GM23338 (cell line): ENCODE measurements at places on chromosomes 7 and 10. TPM values are rescaled to one million over a fixed set of nuclear protein-coding genes. Genes with fewer than 3 reads are reported as not detected.

GRCh38 chr10:21803374-21803773 is 200.2 kb downstream of the DNAJC1 start:
- H3K27ac ChIP-seq, result no peak overlapping the region
- no peaks in the 10 kb centered on the region for H3K36me3 ChIP-seq
- H3K27me3 ChIP-seq, result no peaks in the 10 kb centered on the region

- H3K27me3 ChIP-seq, result no peaks in the 10 kb centered on the region
- no peak overlapping the region for H3K4me3 ChIP-seq
- no peak for DNase-seq
Observed at GRCh38 chr10:103295374-103296015, 18.6 kb downstream of the INA start.

DNA sequence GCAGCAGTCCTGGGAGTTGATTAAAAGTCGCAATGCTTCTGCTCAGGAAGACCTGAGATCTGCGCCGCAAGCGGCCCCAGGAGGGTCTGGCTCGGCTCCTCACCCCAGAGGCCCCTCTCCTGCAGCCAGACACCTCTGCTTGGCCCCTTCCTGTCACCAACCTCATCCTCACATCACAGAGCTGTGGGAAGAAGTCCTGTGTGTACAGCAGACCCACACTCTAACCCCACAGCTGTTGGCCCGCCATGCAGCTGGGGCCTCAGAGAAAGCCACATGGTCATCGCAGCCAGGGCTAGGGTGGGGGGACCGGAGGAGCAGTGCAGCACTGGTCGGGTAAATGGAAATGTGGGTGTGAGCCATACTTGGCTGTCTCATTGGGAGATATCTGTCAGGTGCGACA is 97.7 kb downstream of the RGS10 start:
- no peaks in the 10 kb centered on the region for H3K27me3 ChIP-seq
- H3K4me1 ChIP-seq, result no peaks in the 10 kb centered on the region
- H3K4me3 ChIP-seq, result no peak overlapping the region
- no peak for DNase-seq
- H3K27ac ChIP-seq, result no peak overlapping the region

PRRT4 gene
- 0.56 and 1.0 TPM in 2 replicates for total RNA-seq

DNA sequence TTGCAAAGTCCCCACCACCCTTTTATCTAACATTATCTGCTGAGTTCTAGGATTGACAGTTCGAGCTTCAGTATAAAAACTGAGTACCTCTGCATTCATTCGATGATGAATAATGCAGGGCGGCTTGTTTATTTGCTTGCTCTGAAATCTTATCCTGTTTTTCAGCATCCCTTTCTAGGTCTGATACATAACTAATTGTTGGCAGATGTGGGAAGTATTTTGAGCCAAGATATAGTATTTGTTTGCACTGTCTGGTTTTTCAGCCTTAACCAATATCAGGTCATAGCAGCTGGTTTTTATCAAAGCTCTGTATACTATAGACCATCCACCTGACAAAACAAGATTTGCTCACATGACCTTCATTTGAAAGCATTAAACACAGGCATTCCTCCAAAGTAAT is 161.4 kb downstream of the TFEC start:
- no peaks in the 10 kb centered on the region for H3K27me3 ChIP-seq
- H3K27ac ChIP-seq, result no peak overlapping the region

TNPO3 gene
- total RNA-seq, result 127 TPM in 2 replicates

DNA sequence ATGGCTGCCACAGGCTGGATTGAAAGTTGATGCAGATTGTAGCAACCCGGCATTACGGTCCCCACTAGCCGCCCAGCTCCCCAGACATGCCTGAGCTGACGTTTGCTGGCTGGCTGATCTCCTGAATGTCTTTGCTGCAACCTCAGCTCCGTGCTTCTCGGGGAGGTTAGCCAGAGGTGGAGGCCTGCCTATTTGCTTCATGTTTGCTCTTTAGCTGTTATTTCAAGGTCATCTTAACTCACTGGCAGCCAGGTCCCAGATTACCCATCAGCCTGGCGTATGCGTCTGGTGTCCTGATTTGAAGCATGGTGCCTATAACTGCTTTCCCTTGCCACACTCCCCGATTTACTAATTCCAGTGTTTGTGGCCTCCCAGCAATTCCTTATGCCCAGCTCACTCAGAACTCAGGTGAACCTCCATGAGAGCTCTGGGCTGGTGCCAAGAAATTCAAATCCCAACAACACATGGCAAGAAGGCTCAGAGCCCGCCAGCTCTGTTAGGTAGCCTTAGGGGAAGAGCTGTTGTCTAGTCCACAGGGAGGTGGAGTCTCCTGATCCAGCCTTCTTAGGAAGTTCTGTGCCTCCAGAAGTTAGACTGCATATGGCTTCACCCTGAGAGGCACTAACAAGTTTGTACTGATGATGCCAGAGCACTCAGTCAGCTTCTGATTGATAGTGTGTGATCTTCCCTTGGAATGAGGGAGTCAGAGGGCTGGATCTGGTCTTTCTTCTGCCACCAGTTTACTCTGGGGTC is 69.7 kb upstream of the EXOC4 start:
- peaks cover 20% of the 10 kb centered on the region for H3K4me1 ChIP-seq
- no peak overlapping the region for H3K4me3 ChIP-seq
- H3K27ac ChIP-seq, result no peak overlapping the region
- no peak for DNase-seq

DNA sequence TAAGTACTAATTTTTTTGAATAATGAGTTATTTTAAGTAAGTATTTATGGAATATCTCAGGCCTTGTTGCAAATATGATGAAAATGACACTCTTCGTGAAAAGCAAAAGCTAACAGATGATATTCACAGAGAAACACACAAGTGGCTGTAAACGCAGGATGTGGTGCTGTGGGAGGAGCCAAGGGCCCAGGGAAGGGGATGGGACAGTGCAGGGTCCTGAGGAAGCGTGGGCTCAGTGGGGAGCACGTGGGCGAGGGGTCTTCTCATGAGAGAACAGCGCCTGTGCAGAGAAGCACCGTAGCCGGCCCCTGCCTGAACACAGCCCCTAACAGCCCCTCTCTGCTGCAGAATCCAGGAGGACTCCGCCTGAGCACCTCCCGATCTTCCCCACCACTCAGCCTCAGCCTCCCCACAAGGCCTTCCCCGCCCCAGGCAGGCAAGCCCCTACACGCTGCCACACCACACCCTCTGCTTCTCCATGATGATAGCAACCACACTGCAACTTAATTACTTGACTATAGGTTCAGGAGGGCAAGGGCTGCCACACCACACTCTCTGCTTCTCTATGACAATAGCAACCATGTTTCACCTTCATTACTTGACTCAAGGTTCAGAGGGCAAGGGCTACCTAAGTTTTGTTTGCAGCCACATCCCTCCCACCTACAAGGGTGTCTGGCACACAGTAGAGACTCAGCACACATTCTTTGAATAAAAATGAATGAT is 152.6 kb upstream of the RNF32 start:
- no peaks in the 10 kb centered on the region for H3K4me1 ChIP-seq
- no peak for DNase-seq
- no peak overlapping the region for H3K27ac ChIP-seq
- no peak overlapping the region for H3K4me3 ChIP-seq
- no peaks in the 10 kb centered on the region for H3K36me3 ChIP-seq

DNA sequence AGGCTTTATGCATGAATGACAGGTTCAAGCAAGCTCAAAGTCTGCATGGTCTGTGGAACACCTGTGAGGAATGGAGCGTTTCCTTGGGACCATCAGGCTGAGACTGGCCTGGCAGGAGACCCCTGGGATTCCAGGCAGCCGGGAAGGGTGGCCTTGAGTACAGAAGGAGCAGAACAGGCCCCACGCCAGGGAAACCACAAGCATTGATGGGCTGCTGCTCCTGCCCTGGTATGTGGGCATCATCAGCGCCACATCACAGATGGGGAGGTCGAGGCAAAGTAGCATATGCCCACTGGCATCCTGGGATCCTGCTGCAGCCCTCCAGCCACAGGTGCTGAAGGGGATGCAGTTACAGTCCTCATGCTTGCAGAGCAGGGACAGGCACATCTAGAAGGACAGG is 40.9 kb downstream of the ANTXRL start:
- no peaks in the 10 kb centered on the region for H3K27me3 ChIP-seq
- no peak overlapping the region for H3K4me3 ChIP-seq
- H3K36me3 ChIP-seq, result no peaks in the 10 kb centered on the region
- no peak overlapping the region for H3K27ac ChIP-seq

FAM241B gene
- 6.7 and 8.7 TPM in 2 replicates for total RNA-seq

- H3K4me3 ChIP-seq, result no peak overlapping the region
- H3K4me1 ChIP-seq, result peaks cover 16% of the 10 kb centered on the region; the same call in 1 of the 2 replicates
- no peaks in the 10 kb centered on the region for H3K36me3 ChIP-seq
- peak overlapping the region; percentile 62; the same call in 1 of the 2 replicates for H3K27ac ChIP-seq
Observed at GRCh38 chr7:131219312-131220041, 108.2 kb upstream of the MKLN1 start.

ZFAND2A gene
- 14.4 and 15.3 TPM in 2 replicates for total RNA-seq

DNA sequence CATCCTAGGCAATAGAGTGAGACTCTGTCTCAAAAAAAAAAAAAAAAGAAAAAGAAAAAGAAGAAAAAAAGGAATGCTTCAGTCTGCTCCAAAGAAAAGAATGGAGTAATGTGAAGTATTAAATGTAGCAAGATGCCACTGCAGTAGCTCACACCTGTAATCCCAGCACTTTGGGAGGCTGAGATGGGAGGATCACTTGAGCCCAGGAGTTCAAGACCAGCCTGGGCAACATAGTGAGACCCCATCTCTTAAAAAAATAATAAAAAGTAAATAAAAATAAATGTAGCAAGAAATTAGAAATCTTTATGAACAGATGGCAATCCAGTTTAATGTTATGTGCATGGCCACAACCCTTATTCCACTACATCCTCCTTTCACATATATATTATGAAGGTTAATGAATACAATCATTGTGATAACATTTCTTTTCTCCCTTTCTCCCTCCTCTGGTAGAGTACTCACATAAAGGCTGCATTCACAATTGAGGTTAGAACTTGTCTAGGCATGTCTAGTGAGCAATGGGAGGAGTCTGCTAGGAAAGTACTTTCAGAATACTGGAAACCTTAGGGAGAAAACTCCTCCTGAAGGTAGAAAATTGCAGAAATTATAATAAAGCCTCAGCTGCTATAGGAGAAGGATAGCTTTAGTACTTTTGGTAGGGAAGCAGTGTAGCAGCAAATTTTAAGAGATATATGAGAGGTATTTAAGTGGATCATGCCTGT is 20.4 kb downstream of the KLLN start:
- DNase-seq, result peak; percentile 15
- no peaks in the 10 kb centered on the region for H3K36me3 ChIP-seq
- no peak overlapping the region for H3K27ac ChIP-seq
- H3K4me1 ChIP-seq, result no peaks in the 10 kb centered on the region

- no peaks in the 10 kb centered on the region for H3K4me1 ChIP-seq
- H3K27ac ChIP-seq, result no peak overlapping the region
- H3K4me3 ChIP-seq, result no peak overlapping the region
- H3K27me3 ChIP-seq, result no peaks in the 10 kb centered on the region
- H3K36me3 ChIP-seq, result no peaks in the 10 kb centered on the region
- DNase-seq, result no peak
Observed at GRCh38 chr10:49497358-49497757, 41.6 kb downstream of the ERCC6 start.

OPN1SW gene
- total RNA-seq, result not detected in 2 replicates

ITPRIP gene
- 15.2 and 15.9 TPM in 2 replicates for total RNA-seq
